ENCODE measurements at places on chromosomes 7 and 10. TPM values are rescaled to one million over a fixed set of nuclear protein-coding genes. Genes with fewer than 3 reads are reported as not detected.

Gene ATOH7
- 0.16 TPM for polyA plus RNA-seq

Gene CDHR1
- 1.3 TPM for polyA plus RNA-seq

Gene TLX1
- polyA plus RNA-seq, result 0.27 TPM

Gene NODAL
- 0.21 TPM for polyA plus RNA-seq

Gene SLC26A4
- 0.39 TPM for polyA plus RNA-seq

Gene DNAJC12
- 2.2 TPM for polyA plus RNA-seq

Gene DDX56
- 114 TPM for polyA plus RNA-seq

Gene TFEC
- polyA plus RNA-seq, result 5.8 TPM

Gene CFAP58
- polyA plus RNA-seq, result 0.34 TPM

GRCh38 chr7:158816995-158817394 lies 12.3 kb downstream of the ESYT2 start:
- peak; percentile 45 for DNase-seq

- no peak for DNase-seq
These were observed 504.2 kb upstream of the MBL2 start for GRCh38 chr10:53276797-53277196.

DNA sequence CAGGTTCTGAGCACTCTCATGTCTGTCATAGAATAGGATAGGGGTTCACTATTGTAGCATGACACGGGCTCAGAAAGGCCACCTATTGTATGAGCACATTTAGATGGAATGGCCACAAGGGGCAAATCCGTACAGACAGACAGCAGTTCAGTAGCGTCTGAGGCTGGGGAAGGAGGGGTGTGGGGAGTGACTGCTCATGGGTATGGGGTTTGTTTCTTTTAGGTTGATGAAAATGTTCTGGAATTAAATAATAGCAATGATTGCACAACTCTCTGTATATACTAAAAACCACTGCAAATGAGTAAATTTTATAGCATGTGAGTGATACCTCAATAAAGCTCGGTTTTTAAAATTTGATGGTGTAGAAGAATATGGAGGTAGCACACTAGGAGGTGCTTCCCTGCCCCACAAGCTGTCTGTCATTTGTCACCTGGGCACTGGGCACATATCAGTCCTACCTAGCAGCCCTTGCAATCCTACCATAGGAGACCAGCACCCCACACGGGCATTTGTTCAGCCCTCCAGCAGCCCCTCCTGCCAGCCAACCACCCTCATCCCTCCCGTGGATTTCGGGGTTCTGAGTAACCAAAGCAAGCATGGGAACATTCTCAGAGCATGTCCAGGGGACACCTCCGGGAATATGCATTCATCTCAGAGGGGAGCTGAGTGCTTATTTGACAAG lies 35.2 kb downstream of the KCNMA1 start:
- no peak for DNase-seq

GRCh38 chr7:91310830-91311460 lies 46.7 kb downstream of the FZD1 start:
- no peak for DNase-seq

DNA sequence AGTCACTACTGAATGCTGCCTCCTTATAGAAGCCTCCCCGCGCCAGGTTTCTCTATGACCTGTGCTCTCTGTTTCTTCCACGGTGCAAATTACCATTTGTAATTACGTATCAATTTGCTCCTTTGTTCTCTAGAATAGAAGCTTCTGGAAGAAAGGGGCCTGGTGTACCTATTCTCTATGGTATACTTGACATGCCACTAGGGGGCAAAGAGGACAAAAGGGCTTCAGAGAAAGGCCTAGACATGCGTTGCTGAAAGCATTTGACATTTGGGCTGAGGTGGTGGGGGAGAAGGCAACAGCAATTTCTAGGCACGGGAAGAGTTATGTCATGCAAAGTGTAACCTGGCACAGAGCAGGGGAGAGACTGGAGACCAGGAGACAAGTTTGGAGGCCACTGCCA lies 148.7 kb downstream of the WDR11 start:
- no peak for DNase-seq

DNA sequence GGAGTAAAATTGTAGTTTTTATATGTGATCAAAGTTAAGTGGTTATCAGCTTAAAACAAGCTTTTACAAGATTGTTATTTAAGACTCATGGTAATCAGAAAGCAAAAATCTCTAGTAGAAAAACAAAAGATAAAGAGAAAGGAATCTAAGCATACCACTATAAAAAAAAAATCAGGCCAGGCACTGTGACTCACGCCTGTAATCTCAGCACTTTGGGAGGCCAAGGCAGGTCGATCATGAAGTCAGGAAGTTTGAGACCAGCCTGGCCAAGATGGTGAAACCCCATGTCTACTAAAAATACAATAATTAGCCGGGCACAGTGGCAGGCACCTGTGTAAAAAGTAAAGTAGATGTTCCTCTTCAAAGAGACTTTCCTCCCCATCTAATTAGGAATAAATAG lies 265.9 kb upstream of the NRP1 start:
- no peak for DNase-seq

DNA sequence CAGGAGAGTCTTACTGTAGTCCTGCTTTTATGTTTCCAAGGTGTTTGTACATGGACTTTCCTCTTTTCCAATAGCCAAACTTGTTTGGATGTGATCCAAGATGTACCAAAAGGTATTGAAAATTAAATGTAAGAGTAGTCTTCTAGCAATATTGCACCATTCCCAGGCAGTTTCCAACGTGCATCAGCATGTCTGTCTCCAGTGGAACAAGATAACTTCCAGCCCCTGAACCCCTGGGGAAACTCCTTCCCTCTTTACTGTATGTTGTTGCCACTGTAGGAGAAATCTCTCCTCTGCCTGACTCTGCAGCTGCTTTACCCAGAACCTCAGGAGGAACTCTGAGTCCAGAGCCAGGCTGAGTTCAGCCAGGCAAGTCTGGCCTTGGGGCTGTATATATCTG lies 18.5 kb downstream of the ARMC10 start:
- no peak for DNase-seq

- no peak for DNase-seq
These were observed 65.3 kb downstream of the MACC1 start for GRCh38 chr7:20151708-20152456.

GRCh38 chr10:13613519-13613918 lies 26.8 kb downstream of the PRPF18 start:
- DNase-seq, result peak; percentile 19

DNA sequence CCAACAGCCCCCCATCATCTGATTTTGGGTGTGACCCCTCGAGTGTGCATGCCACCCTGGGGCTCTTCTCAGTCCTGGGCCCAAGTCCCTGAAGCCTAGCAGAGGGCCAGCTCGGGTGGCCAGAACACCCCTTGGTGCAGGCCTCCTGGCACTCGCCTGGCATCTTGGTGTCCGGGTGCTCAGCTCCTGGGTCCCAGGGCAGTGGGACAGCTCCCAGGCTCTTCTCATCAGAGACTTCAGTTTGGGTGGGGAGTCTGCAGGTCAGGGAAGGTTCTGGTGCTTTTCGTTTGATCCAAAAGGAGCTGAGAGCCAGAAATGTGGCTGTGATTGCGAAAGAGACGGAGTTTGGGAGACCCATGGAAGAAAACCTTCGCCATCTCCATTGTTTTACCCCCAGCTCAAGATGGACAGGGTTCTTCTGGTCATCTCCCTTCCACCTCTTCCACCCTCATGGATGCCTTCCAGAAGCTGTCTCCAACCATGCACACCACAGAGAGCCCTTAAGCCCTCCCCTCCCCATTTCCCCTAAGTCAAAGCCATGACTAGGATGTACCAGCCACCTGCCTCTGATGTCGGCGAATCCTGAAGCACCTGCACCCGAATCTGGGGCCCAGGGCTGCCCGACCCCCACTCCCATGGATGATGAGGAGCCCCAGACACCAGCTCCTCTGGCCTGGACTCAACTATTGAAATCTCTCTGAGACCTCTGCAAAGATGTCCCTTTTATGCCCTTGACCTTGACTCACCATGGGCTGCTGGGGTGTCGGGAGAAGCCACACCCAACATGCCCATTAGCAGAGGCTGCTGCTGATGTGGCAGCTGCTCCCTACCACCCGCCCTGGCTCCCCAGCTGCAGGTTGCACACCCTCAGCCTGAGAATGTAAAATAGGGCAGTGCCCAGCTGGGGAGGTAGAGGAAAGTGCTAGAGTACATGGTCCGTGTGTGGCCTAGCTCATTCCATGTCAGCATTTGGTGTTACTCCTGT lies 55.3 kb downstream of the ADCYAP1R1 start:
- DNase-seq, result no peak

DNA sequence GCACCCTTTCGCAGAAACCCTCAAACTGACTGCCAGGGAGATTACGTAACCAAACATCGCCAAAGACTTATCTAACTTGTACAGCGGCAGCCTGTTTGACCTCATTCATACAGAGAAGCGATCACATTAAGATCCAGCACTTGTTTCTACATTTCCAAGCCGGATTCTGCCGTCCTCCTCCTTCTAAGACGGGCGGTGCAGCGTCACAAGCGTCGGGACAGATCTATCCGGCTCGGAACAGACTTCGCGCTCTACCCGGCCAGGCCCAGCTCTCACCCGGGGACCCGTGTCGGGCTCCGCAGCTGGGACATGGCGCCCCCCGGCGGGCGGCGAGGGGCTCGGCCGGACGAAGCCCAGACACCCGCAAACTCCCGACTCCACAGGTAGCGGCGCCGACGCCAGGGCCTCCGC lies 373 bp downstream of the H2AZ2 start:
- DNase-seq, result peak; percentile 92

DNA sequence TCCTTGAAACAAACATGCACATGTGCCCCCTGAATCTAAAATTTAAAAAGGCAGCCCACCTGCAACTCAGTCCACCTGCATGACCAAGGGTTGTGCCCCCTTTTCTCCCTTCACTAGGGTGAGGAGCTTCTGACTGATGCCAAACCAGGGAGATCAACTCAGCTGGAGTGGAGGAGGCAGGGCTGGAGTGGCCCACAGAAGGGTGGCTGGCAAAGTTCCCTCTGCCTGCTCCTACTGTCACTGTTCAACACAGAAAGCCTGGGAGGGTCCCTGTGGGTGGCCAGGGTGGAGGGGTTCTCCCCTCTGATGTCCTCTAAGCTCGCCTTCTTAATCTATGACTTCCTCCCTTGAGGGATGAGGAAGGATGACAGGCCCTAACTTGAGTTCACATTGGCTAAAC lies 55.7 kb upstream of the ANTXRL start:
- DNase-seq, result no peak

DNA sequence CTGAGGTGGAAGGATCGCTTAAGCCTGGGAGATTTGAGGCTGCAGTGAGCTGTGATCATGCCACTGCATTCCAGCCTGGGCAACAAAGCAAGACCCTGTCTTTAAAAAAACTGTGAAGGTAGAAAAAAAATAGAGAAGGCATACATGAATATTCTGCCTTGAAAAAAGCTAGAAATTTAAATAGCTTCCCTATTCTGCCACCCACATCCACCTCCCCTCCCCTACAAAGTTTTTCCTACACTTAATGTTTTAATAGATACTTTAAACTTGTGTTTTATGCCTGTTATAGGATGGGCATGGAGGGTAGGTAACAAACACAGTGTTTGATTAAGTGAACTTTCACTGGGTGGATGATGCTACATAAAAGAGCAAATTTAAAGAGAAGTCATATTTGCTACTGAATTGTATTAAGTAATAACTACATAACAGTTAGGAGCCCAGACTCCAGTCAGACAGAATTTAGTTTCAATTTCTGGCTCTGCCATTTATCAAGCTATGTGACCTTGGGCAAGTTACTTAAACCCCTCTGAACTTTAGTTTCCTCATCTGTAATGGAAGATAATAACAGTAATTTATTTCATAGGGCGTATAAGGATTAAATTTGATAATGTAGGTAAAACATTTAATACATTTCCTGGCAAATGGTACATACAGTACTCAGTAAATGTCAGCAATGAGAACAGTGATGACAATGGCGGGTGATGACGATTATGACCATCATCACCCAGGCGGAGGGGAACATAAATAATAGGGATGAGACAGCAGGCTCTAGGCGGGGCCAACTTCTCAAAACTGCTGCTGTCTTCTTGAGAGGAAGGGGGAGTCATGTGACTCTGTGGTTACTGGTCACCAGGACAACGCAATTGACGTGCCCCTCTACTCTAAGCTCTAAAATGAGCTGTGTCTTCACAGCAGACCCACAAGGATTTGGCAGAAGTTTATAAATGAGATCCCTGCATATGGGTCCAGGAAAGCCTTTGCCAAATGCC lies 15.8 kb downstream of the DNMBP start:
- peak; percentile 89 for DNase-seq

DNA sequence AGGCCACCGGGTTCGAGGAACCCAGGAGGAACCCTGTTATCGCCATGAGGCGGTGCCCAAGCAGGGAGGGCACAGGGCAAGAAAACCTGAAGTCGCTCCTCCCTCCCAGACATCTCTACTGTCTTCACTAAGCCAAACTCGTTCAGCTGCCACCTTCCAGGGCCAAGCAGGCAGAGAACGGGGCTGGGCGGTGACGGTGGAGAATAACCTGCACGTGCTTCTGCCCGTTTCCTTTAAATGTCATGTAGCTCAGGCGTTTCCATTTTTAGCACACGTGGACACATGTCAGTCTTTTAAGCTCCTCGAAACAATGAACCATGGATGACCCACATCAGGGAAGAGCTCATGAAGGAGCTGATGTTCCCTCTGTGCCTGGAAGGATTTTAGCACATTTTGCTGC lies 124.3 kb upstream of the KLF6 start:
- DNase-seq, result no peak

DNA sequence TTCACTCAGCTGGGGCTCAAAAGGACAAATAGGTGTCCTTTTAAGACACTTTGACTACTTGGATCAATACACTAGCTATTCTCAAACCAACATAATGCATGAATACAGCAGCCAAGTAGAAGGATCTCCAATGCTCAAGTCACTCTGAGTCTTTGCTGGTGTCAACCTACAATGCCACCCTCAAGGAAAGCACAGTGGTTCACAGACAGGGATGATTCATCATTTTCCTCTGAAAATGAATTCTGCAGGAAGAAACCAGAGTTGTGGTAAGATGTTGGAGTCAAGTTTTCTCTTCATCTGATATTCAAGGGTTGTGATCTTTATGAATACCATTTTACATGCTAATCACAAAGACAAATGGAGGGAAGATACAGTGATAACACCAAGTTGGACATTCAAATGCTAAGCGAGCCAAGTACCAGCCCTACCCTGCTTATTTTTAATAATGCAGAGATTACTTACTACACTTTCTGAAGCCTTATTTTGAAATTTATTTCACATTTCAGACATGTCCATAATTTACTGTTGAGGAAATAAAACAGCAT lies 143.1 kb upstream of the FGFR2 start:
- DNase-seq, result no peak
